H1 (cell line): ENCODE measurements at places on chromosomes 3 and 15.

DNA sequence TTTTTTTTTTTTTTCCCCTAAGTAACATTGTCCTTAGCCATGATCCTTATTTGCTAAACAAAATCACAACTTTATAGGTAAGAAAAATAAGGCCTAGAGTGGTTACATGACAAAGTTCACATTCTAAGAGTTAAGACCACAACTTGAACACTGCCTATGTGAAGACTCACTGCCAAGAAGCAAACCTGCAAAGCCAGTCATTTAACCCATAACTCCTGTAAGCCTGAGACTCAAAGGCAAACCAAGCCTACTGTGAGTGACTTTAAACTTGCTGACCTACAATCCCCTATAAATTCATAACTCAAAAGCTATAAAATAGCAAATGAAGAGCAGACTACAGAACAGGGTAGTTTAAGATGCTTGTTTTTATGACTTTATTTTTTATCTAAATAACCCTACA lies 12.9 kb upstream of the ANKRD28 start:
- no peak for DNase-seq

- no peak for DNase-seq
Observed at GRCh38 chr3:41404582-41404981, 205.3 kb downstream of the CTNNB1 start.

- DNase-seq, result no peak
Observed at GRCh38 chr3:155753038-155753639, 8.3 kb upstream of the PLCH1 start.

DNA sequence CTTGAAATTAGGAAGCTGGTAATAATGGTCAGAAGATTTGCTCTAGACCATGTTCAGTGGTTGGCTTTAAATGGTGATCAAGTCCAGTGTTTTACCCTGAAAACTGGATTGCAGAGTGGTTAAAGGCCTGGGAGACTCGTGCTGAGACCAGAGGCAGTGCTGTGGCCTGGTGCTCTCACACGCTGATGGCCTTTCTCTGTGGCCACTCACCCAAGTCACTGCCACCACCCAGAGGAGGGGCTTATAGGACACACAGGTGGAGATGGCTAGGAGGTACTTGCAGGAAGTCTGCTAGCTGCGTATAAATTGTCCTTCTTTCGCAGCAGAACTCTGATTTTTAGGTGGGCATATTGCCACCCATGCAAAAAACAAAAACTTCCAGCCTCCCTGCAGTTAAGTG lies 6.2 kb upstream of the EHD4 start:
- peak; percentile 34 for DNase-seq
